ENCODE measurements at places on chromosomes 13 and 19.

- no peak for DNase-seq
These were observed 73.3 kb downstream of the ALOX5AP start for GRCh38 chr13:30808600-30808999.

GRCh38 chr13:37561031-37561430 is 37.5 kb downstream of the POSTN start:
- DNase-seq: no peak

GRCh38 chr19:52196256-52196967 is 6.6 kb downstream of the PPP2R1A start:
- DNase-seq: no peak

DNA sequence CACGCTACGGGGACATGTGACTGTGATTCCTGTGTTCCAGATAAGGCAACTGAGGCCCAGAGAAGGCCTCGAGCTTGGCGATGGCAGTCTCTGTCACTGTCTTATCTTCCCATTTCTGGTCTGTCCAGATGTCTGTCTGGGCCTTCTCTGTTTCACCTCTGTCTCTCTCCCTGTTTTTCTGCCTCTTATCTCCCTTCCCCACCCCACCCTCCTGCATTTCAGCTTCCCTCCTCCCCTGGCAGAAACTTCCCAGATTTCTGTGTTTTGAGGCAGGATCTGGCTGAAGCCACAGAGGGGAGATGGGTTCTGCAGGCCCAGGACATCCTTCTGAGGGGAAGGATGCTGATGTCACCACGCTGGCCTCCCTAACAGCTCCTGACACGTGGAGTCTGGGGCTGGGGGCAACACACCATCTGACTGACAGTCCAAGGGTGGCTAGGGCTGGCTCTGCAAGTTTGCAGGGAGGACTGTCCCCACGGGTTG is 14.4 kb downstream of the PAK4 start:
- DNase-seq: no peak

DNA sequence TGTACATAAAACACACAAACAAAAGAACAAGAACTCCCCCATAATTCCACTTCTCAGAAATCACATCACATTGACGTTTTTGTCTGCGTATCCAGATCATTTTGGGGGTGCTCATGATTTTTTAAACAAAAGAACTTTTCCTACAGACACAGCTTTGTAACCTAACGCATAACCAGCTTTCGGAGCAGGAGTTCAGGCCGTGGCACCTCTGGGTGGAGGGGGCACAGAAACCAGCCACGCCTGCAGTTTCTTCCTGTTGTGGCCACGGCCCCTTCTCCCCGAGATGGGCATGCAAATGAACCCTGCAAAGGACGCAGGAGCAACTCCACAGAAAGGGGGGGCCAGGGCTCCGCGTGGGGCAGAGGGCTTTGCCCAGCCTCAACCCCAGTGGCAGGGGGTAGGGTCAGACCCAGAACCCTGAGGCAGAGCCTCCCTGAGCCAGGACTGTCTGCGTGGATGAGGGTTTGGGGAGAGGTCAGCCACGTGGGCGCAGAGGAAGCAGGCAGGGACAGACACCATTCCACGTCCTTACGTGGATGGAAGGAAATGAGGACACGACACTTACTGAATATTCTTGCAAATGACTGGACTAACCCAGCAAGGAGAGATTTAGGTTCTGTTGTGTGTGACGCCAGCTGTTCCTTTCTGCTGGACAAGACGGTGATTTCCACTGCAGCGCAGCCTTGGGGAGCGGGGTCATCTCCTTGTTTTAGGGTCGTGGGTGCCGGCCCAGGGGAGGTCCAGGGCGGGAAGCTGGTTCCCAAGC is 64.4 kb downstream of the RASA3 start:
- peak; percentile 50 for DNase-seq

DNA sequence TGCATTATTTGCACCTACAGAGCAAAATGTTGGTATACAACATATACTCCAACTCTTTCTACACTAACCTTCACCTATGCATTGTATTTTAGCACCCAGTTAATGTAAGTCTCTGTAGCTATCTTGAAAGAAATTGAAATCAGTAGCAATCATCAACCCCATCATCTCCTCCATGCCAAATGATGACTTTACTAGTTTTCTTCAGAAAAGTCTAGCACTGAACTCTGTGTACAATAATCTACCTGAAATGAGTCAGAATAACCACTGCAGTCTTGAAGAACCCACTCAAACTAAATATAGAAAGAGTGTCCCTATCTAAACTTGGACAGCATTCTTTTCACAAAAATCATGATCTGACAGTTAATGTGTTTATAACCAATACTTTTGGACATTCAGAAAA is 9.8 kb downstream of the IRS2 start:
- DNase-seq: no peak

- no peak for DNase-seq
These were observed 50.1 kb downstream of the ITGBL1 start for GRCh38 chr13:101502618-101503017.

- no peak for DNase-seq
These were observed 25.2 kb downstream of the SPATA13 start for GRCh38 chr13:24185591-24186232.

DNA sequence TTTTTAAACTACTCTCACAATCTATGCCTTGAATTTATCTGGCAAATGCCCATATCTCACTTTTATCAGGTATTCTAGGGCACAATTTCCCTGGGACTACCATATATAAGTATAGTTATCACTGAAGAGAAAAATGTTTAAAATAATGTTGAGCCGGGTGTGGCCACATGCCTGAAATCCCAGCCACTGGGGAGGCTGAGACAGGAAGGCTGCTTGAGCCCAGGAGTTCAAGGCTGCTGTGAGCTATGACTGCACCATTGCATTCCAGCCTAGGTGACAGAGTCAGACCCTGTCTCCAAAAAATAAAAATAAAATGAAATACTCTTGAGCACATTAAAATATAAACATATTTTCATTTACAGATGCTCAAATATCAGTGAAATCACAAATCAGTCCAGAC is 4.1 kb downstream of the KATNAL1 start:
- DNase-seq: no peak

DNA sequence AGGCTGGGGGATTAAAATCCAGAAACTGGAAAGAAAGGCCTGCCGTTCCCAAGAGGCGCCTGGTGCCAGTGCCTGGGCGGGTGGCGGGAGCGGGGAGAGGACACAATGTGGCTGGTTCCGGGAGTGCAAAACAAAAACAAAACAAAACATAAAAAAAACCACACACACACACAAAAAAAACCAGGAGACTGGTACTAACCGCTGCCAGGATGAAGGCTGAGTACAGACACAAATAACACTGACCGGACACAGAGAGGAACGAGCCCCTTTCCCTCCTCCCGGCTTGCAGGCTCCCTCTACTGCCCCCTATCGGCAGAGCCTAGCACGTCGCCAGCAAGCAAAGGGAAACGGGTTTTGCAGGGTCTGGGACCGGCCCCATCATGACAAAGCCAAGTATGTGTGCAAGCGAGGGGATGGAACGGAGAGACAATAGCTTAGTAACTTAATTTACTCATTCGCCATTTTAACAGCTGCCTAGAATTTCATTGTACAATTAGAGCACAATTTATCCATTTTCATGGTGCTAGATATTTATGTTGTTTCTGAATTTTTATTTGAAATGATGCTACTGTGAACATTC is 17.9 kb upstream of the ZDHHC20 start:
- peak; percentile 96 for DNase-seq

GRCh38 chr19:8259922-8260247 is 48.3 kb downstream of the CD320 start:
- DNase-seq: no peak

DNA sequence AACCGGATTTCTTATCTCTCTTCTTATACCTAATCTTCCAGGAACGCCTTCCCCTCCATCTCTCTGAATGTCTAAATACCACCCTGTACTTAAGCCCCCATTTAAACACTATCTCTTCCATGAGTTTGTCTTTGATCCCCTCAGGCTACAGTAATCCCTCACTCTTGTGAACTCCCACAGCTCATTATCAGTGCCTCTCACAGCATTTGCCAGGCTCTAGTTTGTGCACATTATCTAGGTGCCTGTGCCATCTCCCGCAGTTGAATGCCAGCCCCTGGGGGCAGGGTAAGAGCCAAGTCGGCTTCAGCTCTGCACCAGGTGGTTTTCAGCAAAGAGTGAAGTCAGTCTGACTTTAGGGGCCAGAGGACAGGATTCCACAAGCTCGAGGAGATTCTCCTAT is 71.4 kb downstream of the FREM2 start:
- no peak for DNase-seq

DNA sequence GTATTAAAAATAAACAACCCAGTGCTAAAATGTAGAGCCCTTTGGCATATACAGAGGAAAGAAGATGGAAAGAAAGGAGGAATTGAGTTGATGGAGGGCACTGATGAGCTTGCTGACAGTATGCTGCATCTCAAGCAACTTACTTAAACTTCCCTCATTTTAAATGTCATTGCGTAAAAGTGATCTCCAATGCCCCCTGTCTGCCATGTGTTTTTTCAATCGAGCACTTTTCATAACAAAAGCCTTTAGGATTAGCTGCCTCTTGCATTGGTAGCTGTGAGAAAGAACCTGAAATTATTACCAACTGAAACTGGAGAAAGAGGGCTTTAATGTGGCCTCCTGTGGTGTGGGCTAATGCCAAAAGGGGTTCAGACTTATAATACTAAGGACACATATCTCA is 541.6 kb downstream of the SUCLA2 start:
- DNase-seq: no peak

DNA sequence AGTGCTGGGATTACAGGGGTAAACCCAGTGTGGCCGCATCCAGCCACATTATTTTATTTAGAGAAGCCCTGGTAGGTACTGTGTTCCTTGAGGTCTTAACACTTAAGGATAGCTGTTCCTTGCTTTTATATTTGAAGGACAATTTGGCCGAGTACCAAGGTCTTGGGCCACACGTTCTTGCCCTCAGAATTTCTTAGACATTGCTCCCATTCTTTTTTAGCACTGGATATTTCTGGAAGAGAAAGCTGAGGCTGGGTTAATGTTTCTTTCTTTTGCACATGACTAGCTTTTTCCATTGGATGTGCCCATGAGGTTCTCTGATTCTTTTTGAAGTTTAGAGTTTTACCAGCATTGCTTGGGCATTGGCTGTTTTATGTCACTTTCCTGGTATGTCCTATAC is 5.5 kb upstream of the RNF113B start:
- no peak for DNase-seq

GRCh38 chr19:42542791-42543190 is 14.5 kb upstream of the CEACAM1 start:
- DNase-seq: no peak

DNA sequence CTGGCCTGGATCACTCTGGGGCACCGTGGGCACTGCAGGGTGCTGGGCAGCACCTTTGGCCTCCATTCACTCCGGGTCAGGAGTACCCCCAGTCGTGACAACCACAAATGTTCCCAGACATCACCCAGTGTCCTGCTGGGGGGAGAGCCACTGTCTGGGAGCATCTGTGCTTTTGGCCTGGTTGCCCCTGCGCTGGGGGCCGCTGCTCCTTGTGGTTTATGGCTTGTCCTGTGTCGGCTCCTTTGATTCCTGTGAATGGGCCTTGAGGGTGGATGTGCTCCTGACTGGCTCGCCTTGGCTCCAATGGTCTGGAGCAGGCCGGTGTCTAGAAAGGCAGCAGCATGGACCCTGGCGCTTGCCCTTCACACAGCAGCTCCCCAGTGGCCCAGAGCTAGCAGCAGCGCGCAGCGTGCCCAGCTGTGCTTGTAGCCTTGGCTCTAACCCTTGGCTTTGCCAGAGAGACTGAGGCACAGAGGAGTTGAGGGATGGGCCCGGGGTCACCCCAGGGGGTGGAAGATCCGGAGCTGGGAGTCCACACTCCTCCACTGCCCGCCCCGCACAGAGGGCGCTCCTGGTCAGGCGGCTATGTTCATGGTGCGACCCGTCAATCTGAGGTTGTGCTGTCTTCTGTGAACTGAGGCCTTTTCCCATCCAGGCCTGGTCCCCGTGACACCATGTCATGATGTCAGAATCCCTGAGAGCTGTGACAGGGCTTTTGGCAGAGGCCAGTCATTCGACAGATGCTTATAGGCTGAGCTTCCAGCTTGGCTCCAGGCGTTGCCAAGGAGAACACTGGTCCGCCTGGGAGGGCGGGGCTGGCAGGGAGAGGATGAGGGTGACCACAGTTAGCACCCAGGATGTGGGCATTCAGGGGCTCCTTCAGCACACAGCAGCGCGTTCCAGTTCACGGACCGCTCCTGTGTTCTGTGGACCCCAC is 4.1 kb downstream of the DAZAP1 start:
- DNase-seq: peak; percentile 98

GRCh38 chr19:2244125-2244411 is 5.1 kb upstream of the AMH start:
- no peak for DNase-seq

DNA sequence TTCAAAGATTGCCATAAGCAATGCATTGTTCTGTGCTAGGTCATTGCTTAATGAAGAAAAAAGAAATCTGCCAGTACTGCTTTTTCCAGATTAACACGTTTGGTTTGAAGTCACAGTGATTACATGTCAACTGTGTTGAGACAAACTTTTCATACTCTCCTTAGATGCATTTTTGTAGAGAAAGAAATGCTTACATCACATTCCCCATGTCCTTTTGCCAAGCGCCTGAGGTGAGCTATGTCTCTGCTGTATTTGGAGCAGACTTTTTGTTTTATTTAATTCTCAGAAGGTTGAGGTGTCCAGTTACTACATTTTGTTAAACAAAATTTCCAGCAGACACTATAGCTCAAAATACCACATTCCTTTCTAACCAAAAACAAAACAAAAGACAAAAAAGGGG is 16.2 kb downstream of the LACC1 start:
- no peak for DNase-seq

DNA sequence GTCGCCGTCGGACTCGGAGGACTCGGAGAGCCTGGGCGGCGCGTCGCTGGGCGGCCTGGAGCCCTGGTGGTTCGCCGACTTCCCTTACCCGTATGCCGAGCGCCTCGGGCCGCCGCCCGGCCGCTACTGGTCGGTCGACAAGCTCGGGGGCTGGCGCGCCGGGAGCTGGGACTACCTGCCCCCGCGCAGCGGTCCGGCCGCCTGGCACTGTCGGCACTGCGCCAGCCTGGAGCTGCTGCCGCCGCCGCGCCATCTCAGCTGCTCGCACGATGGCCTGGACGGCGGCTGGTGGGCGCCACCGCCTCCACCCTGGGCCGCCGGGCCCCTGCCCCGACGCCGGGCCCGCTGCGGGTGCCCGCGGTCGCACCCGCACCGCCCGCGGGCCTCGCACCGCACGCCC is 2.5 kb upstream of the GRWD1 start:
- no peak for DNase-seq

- DNase-seq: no peak
These were observed 121.5 kb downstream of the LHFPL6 start for GRCh38 chr13:39481491-39481890.

DNA sequence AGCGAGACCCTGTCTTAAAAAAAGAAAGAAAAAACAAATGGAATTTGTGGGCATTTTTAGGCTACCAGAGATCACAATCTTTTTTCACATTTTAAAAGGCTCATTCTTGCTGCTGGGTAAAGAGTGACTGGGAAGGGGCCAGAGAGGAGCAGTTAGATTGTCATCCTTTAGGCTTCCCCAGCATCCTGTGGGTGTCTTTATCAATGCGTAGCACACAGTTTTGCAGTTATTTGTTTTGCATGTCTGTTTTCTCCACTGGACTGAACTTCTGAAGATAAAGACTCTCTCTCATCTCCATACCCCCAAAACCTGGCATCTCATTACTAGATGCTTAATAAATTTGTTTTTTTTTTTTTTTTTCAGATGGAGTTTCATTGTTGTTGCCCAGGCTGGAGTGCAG is 2.1 kb upstream of the UTP14C start:
- no peak for DNase-seq

- DNase-seq: no peak
These were observed 5.1 kb downstream of the IGFLR1 start for GRCh38 chr19:35736913-35737886.

Measured in globus pallidus (tissue), 1 donor.